ENCODE measurements at places on chromosomes 2 and 18.

DNA sequence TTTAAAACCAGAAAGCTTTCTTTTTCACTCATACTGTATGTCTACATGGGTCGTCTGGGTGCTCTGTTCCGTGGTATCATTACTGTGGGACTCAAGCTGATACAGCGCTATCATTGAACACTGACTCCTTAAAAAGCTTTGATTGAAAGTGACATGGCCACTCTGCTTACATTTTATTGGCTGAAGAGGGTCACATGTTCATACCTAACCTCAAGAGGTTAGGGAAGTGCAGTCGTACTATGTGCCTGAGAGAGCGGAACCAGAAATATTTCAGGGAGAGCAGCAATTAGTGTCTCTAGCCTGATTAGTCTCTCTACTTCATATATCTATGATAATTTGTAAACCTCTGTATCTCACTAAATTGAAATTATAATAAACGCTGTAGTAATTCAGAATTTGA, 43.5 kb downstream of the PSMD14 start:
- DNase-seq, result no peak

- no peak for DNase-seq
Observed at GRCh38 chr18:41436772-41437171, 518.3 kb upstream of the PIK3C3 start.

GRCh38 chr2:132860220-132860619, 190.2 kb upstream of the LYPD1 start:
- no peak for DNase-seq

DNA sequence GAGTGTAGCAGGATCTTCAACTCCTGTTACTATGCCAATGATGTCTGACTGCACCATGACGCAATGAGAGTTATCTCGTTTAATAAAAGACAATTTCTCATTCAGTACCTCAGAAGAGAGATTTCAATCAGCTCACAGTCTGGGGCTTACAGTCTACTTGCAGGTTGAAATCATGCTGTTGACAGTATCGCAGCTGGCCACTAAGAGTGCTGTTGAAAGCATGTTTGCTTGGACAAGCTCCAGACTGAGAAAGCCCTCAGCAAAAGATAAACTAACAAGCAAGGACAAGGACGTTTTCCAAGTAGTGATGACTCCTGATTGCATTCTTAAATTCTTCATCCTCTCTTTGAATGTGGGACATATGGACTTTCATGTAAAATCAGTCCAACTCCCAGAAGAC, 145.2 kb upstream of the SYT4 start:
- DNase-seq, result no peak

DNA sequence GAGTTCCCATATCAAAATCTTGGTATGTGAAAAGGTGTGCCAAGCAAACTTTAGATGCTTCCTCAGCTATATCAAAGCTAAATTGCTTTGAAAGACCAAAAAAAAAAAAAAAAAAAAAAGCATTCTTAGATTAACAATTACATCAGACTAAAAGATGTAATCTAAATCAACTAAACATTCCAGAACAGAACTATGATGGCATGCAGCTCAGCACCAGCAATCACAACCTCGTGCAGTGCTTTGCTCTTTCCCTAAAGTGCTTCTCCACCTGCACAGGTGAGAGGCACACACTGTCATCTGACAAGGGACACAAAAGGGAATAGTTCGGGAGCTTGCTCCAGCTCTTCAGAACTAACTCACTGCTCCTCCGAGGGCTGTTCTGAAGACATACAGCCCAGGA, 37.5 kb downstream of the ADAM17 start:
- no peak for DNase-seq

GRCh38 chr18:610214-610928, 13.6 kb downstream of the CLUL1 start:
- DNase-seq, result no peak

- no peak for DNase-seq
Observed at GRCh38 chr2:147923846-147924245, 79.0 kb downstream of the ACVR2A start.

- DNase-seq, result peak; percentile 26
Observed at GRCh38 chr2:211085056-211085680, 528.8 kb downstream of the CPS1 start.

DNA sequence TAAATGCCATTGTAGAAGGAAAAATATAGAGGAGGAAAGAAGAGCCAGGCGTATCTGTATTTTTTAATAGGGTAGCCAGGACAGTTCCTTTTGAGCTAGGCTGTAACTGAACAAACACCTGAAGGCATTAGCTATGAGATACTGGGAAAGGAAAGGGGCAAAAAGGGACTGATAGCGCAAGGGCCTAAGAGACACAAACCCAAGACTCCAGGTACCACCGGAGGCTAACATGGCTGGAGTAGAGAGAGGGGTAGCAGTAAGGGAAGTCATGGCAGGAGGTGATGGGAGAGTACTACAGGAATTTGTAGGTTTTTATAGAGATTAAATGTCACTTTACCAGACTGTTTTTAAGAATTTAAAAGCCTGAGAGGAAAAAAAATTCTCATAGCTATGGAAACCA, 20.7 kb downstream of the PNO1 start:
- DNase-seq, result no peak

DNA sequence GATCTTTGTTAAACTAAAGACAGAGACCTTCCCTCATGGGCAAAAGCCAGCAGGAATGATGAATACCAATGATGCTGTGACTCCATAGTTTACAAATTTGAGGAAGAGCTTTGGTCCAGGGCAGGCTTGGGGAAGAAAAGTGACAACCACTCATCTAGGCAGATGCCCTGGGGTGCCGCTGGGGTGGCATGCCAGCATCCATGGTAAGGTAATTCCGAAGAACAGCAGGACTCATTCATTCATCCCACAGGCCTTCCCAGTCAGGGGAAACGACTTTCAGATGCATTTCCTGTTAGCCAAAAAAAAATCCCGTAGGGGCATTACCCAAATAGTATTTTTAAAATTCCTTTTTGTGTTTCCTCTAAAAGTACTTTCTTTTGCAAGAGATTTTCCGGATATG, 180.7 kb upstream of the SERPINE2 start:
- no peak for DNase-seq

- no peak for DNase-seq
Observed at GRCh38 chr18:65983750-65984149, 232.9 kb downstream of the CDH7 start.

- DNase-seq, result no peak
Observed at GRCh38 chr18:57579934-57580333, 6.6 kb downstream of the FECH start.

GRCh38 chr2:186522450-186522849, 36.4 kb downstream of the ZC3H15 start:
- no peak for DNase-seq

GRCh38 chr2:239582476-239582875, 181.7 kb upstream of the HDAC4 start:
- DNase-seq, result no peak

DNA sequence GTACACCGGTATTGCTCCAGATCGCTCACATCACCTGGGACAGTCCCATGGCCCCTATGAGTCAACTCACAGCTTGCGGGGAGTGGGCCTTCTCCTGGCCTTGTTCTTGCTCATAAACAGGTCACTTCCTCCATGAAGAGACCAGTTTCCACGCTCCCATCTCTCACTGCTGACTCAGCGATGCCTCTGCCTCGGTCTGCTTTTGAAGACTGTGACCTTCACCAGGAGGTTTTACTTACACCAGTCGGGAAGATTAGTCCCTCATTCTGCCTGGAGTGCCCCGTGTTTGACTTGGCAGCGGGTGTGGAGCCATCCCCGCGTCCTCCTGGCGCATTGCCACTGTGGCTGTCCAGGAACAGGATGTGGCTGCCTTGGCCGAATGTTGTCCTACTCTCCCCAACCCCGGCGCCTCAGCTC, 159.8 kb downstream of the RHBDD1 start:
- no peak for DNase-seq

DNA sequence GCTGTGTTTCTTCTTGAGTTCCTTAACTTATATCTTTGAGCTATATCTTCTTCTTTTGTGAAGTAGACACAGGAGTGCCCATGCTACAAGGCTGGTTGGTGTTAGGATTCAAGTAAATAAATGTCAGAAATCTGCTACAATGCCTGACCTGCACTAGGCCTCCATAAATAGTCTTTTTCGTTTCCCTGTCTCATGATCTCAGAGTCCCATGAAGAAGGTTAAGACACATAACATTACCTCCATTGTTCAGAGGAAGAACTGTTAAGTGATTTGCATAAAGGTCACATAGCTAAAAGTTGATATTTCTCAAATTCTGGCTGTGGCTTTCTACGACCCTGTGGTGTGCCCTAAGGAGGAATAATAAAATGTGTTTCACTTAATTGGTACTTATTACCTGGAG, 228.4 kb downstream of the KCNS3 start:
- no peak for DNase-seq

DNA sequence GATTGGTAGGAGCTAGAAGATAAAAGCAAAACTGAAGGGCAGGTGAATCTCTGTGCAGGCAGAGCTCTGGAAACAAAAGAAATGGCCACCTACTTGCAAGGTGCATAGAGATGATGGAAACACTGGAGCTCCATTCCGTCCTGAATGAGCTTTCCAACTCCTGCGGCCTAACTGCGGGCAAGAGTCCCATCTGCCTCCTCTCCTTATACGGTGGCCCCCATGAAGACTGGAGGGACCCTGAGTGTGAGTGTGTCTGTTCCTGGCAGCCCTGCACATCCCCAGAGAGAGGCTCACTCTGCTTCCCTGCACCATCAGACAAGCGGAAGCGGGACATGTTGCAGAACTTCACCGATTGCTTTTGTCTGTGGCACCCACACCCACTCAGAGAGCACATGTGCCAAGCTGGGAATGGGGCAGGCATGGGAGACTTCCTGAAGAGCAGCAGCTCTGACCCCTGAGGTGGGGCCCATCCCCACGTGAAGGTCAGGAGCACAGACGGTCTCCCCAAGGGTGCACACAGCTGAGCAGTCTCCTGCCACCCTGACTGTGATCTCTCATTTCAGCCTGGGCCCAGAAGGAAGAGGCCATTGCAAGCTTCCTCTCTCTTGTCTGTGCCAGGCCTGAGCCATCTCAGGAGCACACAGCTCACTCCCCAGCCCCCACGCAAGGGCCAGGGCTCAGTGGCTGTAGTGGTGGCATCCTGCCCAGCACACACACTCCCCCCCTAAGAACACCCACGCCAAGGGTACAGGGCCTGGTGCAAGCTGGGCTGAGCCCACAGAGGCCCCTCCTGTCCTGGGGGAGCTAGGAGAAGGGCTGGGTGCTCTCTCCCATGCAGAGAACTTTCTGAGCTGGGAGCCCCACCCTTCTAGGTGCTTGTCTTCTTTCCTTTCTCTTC, 75.3 kb downstream of the STPG4 start:
- no peak for DNase-seq

- DNase-seq, result no peak
Observed at GRCh38 chr18:62759704-62760402, 44.5 kb downstream of the PHLPP1 start.

- no peak for DNase-seq
Observed at GRCh38 chr2:109387221-109387735, 226.5 kb downstream of the SEPTIN10 start.

DNA sequence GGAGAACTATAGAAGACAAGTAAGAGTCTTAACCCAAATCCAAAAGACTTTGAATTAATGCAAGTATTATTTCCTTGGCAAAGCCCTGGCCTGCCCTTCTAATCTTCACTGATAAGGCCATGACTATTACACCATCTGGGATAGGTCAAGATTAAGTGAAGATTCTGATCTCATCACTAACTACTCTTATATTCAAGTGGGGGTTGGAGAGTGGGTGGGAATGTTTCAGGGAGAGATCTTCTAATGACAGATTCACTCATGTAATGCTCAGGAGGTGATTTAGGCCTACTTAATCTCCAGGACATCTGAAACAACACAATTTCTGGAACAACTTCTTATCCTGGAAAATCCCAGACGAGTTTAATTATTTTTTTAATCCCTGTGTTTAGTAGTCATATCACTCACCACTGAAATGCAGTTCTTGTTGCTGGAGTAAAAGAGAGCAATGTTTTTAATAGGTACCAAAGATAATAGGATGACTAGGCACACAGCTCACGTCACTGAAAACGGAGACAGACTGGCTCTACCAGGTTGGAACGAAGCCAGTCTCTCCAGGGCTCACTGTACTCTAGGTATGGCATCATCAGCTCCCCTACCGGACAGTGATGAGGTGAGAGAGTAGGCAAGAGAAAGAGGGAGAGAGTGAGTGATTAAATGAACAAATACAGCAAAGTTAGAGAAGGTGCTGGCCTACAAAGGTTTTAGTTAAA, 133.1 kb downstream of the NCKAP5 start:
- no peak for DNase-seq

Data from HL-60 (cell line).